ENCODE measurements at places on chromosomes 7 and 10.

DNA sequence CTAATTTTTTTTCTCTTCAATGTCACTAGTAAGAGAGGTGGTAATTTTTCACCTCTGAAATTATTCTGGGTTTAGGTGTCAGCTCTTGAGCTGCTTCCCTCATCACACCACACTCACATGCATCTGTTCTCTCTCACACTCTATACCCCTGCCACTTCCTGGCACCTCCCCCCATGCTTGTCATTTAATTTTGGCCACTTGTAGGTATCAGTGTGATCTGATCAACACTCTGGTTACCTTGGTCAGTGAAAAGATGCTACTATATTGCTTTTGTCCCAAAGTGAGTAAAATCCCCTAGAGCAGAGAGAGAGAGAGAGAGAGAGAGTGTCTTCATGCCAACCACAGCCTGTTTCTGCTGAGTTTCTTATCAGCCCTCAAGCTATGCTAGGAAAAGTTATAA lies 42.5 kb downstream of the STK17A start:
- DNase-seq, result no peak

DNA sequence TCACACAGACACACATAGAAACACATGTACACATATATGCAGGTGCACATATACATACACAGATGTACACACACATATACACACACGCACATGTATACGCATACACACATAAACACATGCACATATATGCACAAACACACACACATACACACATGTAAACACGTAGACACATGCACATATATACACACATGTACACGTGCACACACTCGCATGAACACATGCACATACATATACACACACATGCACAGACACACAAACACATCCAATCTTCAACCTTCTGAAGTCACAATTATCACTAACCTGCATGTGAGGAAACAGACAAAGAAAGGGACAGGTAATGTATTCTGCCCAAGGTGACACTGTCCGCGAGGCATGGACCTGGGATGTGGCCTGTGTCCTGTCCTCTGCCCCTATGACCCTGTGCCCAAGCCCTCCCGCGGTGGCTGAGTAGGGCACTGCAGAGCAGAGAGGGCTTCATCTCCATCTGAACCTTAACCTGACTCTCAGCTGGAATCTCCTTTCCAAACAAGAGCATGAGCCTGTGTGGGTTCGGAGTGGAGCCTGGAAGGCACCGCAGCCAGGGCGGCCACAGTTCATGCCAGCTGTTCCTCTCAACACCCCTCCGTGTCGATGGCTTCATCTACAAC lies 660.9 kb downstream of the SDK1 start:
- DNase-seq, result no peak

DNA sequence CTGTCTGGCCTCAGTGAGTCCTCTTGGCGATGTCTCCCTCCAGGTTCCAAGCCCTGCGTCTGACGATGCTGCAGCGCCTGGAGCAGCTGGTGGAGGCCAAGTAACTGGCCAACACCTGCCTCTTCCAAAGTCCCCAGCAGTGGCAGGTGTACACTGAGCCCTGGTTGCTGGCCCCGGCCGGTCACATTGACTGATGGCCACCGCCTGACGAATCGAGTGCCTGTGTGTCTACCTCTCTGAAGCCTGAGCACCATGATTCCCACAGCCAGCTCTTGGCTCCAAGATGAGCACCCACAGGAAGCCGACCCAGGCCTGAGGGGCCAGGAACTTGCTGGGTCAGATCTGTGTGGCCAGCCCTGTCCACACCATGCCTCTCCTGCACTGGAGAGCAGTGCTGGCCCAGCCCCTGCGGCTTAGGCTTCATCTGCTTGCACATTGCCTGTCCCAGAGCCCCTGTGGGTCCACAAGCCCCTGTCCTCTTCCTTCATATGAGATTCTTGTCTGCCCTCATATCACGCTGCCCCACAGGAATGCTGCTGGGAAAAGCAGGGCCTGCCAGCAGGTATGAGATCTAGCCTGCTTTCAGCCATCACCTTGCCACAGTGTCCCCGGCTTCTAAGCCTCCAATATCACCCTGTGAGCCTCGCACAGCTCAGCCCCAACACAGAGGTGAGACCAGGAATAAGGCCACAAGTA lies 7.3 kb upstream of the ZNF22 start:
- peak; percentile 74 for DNase-seq

DNA sequence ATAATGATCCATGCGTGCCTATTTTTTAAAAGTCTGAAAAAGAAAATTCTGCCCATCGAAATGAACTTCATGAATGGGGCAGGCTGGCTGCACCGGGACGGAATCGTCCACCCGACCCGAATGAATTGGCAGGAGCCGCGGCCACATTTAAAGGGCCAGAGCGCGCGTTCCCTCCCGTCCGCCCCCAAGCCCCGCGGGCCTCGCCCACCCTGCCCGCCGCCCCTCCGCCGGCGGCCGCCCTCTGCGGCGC lies 319 bp upstream of the GATA3 start:
- no peak for DNase-seq

- DNase-seq, result no peak
Observed at GRCh38 chr10:125928928-125929585, 32.7 kb downstream of the FANK1 start.

Data from posterior vena cava (tissue), 2 donors.